Kidney tubule cell (primary cell): ENCODE measurements at places on chromosomes 12 and 14.

DNA sequence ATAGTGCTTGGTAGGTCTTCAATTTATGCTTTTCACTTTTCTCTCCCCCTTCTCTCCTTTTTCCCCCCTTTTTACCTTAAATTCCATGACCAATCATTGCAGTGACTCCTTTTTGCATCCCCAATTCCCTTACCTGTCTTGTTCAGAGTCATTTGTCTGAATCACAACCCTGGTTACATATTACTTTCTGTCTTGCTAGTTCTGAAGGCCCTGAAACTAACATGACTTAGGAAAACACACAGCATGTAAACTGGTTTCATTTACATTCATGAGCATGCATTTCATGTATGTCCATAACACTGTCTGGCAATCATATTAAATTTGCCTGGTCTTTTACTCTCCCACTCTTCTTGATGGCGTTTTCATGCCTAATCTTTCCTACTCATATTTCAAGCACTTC, 20.3 kb upstream of the FOXG1 start:
- no peak for DNase-seq

GRCh38 chr14:42921901-42922300, 1315.2 kb downstream of the LRFN5 start:
- DNase-seq: no peak

GRCh38 chr12:109170324-109170723, 53.9 kb downstream of the ACACB start:
- no peak for DNase-seq

DNA sequence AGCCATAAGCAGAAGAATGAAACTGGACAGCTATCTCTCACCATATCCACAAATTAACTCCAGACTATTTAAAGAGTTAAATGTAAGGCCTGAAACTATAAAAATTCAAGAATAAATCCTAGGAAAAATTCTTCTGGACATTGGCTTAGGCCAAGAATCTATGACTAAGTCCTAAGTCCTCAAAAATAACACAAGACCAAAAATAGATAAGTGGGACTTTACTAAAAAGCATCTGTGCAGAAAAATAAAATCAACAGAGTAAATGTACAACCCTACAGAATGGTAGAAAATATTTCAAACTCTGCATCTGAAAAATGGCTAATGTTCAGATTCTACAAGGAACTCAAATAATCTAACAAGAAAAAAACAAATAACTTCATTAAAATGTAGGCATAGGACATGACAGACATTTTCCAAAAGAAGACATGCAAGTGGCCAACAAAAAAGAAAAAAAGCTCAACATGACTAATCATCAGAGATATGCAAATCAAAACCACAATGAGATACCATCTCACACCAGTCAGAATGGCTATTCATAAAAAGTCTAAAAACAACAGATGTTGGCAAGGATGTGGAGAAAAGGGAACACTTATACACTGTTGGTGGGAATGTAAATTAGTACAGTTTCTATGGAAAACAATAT, 61.0 kb upstream of the PPFIA2 start:
- peak; percentile 63 for DNase-seq

DNA sequence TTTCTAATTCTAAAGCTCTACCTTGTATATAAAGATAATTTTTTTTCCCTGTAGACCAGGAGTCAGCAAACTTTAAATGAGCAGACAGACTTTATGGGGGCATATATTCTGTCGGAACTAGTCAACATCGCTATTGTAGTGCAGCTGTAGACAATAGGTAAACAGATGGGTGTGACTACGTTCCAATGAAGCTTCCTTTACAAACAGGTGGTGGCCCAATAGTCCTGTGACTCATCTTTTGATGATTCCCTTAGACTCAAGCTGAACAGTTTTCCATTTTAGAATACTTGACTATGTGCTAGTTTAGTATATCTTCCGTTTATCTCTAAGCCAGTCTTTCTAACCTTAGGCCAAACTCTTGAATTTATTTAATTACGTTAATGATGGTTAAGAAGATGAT, 16.3 kb downstream of the MUCL1 start:
- DNase-seq: no peak

- DNase-seq: no peak
Measured at GRCh38 chr12:49230805-49231194, 34.1 kb upstream of the TUBA1C start.

- DNase-seq: peak; percentile 20
Measured at GRCh38 chr14:35333797-35334743, 41.9 kb downstream of the PSMA6 start.
